ENCODE measurements at places on chromosomes 7 and 10.

- DNase-seq = peak; percentile 94
Observed at GRCh38 chr7:17041324-17041723, 159.5 kb upstream of the AGR3 start.

DNA sequence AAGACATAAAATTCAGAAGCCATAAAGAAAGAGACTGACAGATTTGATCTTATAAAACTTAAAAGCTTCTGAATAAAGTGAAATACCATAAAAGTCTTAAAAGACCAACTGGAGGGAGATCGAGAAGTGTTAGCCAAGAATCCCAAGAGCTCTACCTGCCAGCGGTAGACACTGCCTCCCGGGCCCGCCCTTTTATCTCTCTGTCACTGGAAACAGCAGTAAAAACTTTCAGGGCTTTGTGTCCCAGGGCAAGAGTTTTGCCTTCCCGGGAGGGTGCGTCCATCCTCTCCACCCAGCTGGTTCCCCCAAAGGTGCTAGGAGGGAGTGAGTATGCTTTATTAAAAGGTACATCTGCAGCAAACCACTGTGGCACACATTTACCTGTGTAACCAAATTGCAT is 5.8 kb downstream of the PLA2G12B start:
- no peak for DNase-seq

DNA sequence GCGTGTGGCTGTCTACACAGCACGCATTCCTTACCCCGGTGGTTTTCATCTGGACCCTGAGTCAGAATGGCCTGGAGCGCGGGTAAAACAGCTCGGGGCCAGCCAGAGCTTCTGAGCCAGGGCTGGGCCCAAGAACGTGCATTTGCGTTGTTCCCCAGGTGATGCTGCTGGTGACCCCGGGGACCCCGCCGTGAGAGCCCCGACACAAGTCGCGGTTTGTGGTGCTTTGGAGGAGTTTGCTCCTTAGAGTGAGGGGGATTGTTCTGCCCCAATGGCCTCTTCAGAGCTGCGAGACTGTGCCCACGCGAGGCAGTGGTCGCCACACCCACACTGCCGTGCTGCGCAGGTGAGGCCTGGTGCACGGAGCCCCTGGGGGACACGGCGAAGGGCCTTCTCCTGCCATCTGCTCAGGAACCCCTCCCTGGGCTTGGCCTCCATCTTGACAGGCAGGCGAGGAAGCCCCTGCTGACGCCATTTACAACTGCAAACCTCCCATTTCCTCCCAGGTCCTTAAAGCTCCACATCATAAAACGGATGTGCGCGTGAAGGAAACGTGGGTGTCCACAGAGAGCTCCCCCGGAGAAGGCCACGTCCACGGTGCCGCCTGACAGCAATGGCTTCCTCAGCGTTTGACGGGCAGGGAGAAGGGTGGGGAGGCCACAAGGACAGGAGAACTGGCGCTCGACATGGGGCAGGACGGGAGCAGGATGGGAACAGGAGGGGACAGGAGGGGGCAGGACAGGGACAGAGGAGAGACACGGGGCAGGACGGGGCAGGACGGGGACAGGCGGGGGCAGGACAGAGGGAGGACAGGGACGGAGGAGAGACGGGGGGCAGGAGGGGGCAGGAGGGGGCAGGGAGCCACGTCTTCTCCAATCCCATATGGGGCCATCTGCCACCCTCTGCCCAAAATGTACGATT is 477.2 kb downstream of the DNAJB6 start:
- DNase-seq = no peak

- DNase-seq = no peak
Observed at GRCh38 chr10:13347043-13347499, 1.0 kb downstream of the SEPHS1 start.

- DNase-seq = no peak
Observed at GRCh38 chr7:39035156-39035555, 57.4 kb downstream of the POU6F2 start.

- peak; percentile 44 for DNase-seq
Observed at GRCh38 chr10:114743521-114744231, 77.9 kb upstream of the FHIP2A start.

- DNase-seq = no peak
Observed at GRCh38 chr7:39910108-39910869, 39.8 kb upstream of the CDK13 start.

Measured in suppressor macrophage (primary cell).